ENCODE measurements at places on chromosomes 5 and 9.
A peak's percentile ranks its signal among the peaks of the same experiment; 100 is the strongest.

GRCh38 chr9:133139246-133140173 lies 18.5 kb upstream of the RALGDS start:
- no peak for DNase-seq

- DNase-seq, result peak; percentile 25
These were observed 683 bp downstream of the CLPTM1L start for GRCh38 chr5:1343931-1344901.

- DNase-seq, result no peak
These were observed 302.2 kb downstream of the ZNF608 start for GRCh38 chr5:124444147-124444775.

GRCh38 chr9:133563291-133563796 lies 28.8 kb downstream of the ADAMTSL2 start:
- DNase-seq, result no peak

GRCh38 chr5:1478271-1479035 lies 33.2 kb upstream of the SLC6A3 start:
- no peak for DNase-seq

- DNase-seq, result no peak
These were observed 31.3 kb downstream of the ANKRA2 start for GRCh38 chr5:73534011-73534644.

- no peak for DNase-seq
These were observed 290.2 kb upstream of the POU5F2 start for GRCh38 chr5:94031631-94032030.

All from activated naive CD8-positive, alpha-beta T cell treated with anti-CD3 and anti-CD28 coated beads, Interleukin-2, amount 50 U/mL, for 24 hours (primary cell).